ENCODE measurements at places on chromosomes 6 and 20.

DNA sequence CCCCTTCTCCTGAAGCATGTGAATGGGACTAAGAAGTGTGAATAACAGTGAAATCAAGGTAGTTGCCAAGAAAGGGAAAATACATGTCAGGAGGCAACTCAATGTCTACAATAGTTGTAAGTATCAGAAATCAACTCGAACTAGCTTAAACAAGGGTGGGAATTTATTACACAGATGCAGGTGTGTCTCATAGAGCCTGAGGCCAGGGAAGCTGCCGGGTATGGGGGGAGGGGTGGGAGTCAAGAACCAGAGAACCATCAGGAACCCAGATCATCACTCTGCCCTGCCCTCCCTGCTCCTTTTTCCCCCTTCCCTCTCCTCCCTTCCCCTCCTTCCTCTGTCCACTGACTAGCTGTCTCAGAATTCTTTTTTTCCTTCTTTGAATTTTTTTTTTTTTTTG is 34.9 kb upstream of the BMP6 start:
- DNase-seq: no peak

DNA sequence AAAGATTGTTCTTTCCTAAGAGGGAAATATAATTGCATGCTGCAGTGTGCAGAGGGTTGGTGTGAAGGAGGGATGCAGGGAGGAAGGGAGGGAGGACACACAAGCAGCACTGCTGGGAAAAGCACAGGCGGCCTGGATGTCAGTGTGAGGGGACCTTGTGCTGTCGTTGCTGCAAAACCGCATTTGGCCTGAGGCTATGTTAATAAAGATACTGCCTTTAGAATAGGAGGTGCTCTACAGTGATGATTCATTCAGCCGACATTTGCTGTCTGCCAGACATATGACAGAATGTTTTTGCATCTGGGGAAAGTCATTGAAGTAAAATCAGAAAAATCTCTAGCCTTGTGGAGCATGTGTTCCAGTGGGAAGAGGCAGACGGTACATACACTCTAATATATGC is 50.5 kb upstream of the TRIM26 start:
- no peak for DNase-seq

- DNase-seq: no peak
Observed at GRCh38 chr20:37990571-37991151, 42.6 kb downstream of the TTI1 start.

DNA sequence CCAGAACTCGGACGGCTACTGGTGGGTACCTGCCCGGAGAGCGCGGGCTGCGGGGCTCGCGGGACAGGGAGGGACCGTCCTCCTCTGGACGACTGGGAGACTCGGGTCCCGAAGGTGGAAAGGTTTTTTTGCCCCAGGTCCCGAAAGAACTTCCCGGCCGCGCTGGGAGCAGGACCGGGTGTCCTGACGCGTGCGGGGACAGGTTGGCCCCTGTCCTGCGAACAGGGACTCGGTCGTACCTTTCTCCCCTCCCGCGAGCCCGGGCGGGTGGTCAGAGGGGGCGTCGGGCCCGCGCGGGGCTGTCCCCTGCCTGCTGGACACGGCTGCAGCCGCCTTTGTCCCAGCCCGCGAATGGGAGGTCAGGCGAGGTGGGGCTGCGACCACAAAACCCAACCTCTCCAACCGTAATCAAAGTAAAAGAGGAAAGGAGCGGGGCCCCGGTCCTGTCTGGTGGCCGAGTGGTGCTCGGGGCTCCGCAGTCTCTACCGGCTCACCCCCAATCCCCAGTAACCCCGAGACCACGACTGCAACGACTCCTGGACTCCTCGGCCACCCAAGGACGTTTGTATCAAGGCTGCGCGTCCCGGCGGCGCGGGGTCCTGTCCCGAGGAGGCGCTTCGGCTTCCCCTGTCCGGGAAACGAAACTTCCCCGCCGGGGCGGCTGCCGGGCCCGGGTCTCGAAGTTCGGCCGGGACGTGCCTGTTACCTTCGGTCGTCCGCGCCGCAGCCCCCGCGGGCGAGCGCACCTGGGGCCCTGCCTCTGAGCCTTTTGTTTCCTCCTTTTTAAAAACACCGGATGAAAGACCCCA is 798 bp downstream of the DSP start:
- no peak for DNase-seq

DNA sequence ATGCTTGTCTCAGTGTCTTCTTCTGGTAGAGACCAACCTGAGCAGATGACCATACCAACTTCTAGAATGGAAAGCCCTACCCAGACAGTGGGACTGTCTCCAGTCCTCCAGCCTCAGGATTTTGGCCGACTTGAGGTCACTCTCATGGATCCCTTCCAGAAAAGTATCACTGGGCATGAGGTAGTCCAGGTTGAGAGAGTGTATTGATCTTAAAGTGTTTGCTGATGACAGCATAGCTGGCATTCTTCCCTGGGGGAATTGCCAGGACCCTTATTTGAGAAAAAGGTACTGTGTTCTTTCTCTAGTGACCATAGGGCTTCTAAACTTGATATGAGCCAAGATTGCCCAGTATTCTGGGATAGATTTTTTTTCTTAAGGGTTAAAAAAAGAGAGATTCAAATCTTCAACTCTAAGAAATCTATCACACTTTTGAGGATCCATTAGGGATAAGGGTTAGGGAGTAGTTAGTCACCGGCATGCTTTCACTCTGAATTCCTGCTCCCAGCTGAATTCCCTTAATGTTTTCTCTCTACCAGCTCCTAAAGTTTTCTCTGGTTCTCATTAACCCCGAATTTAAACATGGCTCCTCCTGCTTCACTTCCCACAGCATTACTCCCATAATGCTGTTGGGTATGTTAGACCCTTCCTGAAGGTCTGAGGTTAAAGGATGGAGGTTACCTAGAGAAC is 73.6 kb upstream of the FLRT3 start:
- no peak for DNase-seq
